ENCODE measurements at places on chromosomes 3 and 15.

- no peak for DNase-seq
These were observed 30.2 kb upstream of the LCTL start for GRCh38 chr15:66595931-66596545.

DNA sequence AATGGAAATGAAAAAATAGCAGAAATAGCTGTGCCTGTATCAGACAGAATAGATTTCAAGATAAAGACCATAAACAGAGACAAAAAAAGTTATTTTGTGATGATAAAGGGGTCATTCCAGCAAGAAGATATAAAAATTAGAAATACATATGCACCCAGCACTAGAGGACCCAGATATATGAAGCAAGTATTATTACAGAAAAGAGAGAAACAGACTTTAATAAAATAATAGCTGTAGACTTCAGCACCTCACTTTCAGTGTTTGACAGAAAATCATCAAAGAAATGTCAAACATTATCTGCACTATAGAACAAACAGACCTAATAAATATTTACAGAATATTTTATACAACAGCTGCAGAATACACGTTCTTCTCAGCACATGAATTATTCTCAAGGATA lies 783.7 kb downstream of the PLOD2 start:
- DNase-seq, result no peak

DNA sequence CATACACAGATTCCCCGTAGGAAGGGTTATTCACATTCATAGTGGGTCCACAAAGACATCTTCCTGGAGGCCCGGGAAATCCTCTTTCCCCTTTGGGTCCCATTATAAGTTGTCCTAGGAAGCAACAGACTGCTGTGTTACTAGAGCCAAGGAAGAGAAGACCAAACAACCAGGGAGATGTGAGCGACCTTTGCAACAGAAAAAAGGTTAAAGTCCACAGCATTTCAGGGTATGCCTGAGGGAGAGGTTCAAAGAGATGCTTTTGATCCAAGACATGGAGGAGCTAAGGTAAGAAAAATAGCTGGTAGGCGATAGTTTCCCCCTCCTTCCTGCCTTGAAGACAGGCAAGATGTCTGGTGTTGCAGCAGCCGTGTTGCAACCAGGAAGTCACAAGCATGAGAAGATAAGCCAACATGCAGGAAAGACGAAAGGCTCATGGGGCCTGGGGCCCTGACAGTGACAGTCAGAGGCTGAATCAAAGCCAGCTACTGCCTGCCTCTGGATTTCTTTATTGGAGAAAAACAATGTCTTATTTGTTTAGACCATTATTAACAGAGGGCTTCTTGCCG lies 30.9 kb downstream of the EAF1 start:
- peak; percentile 14 for DNase-seq

DNA sequence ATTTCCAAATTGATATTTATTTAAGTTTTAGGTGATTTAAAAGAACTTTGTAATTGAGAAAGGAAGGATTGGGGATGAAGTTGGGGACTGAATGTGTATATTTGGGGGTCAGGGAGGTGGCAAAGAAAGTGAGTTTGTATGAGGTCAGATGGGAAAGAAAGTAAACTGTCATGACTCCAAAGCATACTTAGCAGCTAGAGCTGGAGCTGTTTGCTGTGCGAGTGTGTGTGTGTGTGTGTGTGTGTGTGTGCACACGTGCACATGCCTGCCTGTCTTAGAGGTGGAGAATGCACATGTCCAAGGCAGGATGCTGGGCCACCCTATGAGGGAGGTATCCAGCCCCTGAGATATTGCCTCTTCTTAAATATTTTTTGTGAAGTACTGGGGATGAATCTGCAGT lies 21.0 kb downstream of the BOC start:
- DNase-seq, result no peak

DNA sequence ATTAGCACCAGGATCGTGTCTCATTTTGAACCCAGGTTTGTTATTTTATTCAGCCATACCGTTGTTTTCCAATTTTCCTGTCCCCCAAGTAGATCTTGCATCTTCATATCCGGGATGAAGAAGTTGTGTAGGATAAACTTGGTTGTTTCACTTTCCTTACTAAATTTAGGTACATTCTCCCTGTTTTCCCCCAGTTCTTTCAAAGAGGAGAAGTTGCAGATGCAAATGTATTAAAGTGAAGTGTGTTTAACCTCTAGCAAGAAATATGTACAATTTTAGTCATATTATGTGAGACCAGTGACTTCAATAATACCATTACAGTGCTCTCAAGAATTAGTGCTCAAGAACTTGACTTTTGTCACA lies 1.3 kb downstream of the ATXN7 start:
- no peak for DNase-seq

DNA sequence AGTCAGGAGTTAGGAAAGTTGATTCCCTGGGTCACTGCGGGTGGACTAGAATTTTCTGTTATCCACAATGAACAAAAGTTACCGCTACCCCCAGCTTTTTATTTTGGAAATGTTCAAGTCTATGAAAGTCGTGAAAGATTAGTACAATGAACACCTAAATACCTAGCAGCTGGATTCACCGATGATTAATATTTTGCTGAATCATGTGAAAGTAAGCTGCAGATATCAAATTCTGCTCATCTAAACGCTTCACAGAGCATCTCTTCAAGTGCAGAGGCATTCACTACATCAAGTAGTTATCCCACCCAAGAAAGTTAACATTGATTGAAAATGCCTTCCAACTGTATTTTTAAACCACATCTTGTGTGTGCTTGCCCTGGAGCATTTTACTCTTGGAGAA lies 729.0 kb upstream of the NR2F2 start:
- no peak for DNase-seq

GRCh38 chr15:57445872-57446271 lies 69.6 kb downstream of the CGNL1 start:
- DNase-seq, result no peak

DNA sequence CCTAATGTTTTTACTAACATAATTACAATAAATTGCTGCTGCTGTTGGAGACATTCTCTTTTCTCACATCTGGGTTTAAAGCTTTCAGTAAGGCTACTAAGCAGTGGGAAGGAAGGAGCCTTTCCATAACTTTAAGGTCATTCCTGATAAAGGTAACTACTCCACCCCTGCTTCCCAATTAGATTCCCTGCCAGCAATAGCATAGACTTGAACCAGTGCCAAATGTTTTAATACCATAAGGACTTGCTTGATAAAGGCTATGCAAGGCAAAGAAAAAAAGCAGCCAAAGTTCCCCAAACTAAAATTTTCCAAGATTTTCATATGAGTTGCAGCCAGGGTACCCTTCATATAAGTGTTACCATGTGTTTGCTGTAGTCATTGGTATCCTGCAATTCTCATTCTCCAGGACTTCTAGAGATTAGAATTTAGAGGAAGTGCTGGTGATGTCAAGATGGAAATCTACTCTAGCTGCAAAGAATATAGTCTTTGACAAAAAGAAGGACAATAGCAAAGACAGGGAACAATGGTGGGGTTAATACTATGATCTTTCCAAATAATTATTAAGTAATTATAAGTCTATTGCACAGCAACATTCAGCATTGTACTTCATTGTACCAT lies 106.1 kb downstream of the FILIP1L start:
- no peak for DNase-seq

DNA sequence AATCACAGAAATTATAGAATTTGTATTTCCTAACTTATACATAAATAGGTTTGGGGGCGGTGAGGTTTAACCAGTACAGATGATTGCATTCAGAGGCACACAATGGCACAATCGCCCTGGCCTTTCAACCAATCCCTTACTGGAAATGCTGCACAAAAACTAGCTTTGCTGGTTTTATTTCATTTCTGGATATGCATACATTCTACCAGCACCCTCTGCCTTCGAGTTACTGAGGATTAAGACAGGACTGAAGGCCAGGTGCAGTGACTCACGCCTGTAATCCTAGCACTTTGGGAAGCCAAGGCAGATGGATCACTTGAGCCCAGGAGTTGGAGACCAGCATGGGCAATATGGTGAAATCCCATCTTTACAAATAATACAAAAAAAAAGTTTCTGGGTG lies 336.1 kb downstream of the ARRDC4 start:
- no peak for DNase-seq

DNA sequence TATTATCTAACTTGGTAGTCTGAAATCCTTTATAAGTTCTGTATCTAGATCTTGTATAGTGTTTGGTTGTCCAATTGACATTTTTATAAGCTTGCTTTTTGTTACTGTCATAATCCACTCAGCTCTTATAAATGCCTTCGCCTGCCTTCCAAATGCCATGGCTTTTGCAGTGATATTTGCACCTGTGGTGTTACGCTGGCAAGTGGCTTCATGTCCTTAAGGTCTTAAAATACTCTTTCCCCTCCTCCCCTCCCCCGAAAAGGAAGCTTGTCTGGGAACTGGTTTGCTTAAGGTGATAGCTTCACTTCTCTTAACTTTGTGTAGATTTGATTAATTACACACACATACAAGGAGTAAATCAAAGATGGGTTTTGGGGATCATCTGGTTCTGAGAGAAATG lies 62.0 kb downstream of the ABHD2 start:
- DNase-seq, result no peak

DNA sequence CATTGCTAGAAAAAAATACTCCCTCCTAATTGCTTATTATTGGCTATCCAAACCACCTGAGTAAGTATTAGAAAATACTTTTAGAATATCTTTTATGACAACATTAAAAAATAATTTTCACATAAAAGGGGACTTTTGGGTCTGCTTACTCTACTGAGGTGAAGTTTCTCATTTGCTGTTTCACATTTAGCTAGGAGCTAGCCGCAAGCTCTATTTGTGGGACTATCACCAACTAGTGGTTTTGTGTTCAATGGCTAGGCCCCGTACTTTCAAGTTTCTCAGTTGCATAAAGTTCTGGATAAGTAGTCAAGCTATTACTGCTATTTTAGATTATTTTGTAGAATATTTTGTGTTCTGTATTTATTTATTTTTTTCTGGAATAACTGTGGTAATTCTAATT lies 244.2 kb upstream of the SLITRK3 start:
- DNase-seq, result no peak

DNA sequence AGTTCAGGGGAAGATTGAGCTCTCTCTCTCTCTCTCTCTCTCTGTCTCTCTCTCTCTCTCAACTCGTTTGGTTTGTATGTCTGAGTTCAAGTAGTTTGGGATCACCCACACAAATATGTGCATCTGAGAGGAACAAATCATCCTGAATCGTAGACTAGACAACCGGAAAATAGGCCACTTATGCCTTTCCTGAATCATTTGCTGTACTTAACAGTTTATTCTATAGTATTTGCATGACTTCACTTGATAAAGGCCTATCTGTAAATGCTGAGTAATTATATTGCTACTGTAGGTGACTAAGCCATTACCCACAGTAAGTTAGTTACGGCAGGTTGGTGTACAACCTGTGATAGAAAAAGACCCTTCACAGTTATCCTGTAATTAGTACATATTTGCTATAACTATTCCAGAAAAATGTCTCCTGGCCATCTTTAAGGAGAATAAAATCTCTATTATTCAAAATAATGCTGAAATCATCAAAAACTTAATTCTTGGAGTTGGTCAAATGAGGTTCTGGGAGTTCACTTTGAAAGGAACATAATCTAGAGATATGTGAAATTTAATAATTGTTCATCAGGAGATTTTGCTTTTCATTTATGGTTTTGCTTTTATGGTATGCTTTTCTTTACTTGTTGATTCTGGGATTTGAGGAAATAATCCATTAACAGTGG lies 31.1 kb downstream of the OXSM start:
- no peak for DNase-seq

- no peak for DNase-seq
These were observed 18.7 kb upstream of the KPNA1 start for GRCh38 chr3:122533480-122533879.

DNA sequence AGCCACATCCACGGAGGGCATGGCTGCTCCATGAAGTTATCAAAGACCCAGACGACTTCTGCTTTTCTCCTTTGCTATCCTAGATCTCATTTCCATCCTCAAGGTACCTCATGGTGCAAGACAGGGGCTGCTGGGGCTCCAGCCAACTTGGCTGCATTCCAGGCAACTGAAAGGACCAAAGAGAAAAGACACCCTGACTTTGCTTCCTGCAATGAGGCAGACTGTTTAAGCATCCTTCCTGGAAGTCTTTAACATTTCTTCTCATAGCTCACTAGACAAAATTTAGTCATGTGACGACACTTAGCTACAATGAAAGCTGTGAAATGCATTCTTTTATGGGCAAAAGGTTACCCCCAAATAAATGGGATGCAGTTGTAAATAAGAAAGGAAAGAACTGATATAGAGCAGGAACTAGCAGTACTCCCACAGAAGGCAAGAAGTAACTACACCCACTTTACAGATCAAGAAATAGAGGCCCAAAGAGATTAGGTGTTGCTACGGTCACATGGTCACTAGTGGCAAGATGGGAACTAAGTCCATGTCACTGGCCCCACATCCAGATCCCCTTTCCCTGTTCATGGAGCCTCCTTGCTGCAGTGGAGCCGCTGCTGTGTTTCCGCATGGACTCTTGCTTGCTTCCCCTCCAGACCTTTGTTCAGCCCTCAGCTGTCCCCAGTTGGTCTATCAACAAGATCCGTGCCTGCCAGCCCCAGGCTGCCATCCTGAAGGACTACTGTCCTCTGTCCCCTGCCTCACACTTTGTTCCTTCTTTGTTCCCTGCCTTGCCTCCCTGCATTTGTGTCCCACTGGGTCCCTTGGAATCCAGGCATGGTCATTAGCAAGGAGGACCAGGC lies 107.0 kb downstream of the XXYLT1 start:
- DNase-seq, result no peak

DNA sequence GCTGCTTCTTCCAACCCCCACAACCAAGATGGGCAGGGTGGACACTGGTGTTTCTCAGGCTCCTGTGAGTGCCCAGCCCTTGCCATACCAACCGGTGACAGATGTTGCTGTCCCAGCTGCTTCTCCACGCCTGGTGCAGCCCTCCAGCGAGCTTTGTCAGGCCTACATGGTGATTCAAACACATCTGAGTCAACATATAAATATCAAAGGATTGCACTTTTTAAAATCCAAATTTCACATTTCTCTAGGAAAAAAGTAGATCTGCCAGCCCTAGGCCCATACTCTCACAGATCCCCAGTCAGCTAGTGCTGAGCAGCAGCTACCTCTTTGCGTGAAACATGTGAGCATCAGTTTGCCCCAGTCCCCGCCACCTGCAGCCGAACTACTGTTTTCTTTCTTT lies 52.7 kb downstream of the RPN1 start:
- DNase-seq, result no peak

GRCh38 chr3:11556851-11557644 lies 86.7 kb downstream of the VGLL4 start:
- no peak for DNase-seq

GRCh38 chr15:72722071-72722696 lies 36.2 kb downstream of the BBS4 start:
- DNase-seq, result peak; percentile 83

GRCh38 chr3:159069091-159069490 lies 267.2 kb downstream of the MFSD1 start:
- DNase-seq, result no peak

GRCh38 chr3:111967068-111967467 lies 11.8 kb upstream of the ABHD10 start:
- DNase-seq, result no peak

- DNase-seq, result no peak
These were observed 438.8 kb upstream of the TGFBR2 start for GRCh38 chr3:30167541-30168011.

DNA sequence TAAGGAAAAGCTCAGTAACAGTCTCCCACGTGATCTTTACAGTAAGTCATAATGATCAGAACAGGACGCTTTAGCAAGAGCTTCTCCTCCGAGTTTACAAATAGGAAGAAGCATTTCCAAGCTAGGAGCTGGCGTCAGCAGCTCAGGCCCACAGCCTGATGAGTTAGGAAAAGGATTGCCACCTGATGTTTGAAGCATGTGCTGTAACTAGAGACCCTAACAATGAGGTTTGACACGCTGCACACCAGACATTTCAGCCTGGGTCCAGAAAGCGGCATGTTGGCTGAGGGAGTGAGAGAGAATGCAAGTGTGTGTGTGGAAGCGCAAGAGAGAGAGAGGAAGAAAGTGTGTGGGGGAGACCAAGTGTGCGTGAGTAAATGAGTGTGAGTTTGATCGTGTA lies 47.3 kb downstream of the TLE3 start:
- DNase-seq, result no peak
